ENCODE measurements at places on chromosomes 2 and 18.

DNA sequence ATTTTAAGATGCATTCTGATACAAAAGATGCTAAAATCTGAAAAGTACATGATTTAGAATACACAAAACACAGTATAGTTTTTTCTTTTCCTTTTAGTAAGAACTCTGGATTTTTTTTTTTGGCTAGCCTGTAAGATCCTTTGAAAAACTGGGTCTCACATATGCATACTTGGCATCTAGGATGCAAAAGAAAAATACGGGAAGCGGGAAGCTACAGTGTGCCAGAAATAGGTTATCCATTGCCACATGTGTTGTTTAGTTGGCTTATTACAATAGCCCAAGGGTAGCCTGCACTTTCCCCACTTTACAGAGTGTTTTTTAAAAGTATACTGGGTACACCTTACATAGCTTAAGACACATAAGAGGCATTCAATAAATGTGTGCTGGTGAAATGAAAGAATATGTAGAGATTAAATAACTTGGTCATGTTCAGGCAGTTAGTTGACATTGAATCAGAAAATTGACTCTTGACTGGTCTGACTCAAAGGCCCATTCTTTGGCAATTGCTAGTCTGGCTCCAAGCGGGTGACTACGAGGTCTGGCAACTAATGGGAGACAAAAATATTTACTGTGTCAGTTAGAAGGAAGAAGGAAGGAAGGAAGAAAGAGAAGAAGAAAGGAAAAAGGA, 286.8 kb upstream of the TRIB2 start:
- no peak for DNase-seq

GRCh38 chr2:230814616-230815015, 50.1 kb upstream of the ITM2C start:
- no peak for DNase-seq

GRCh38 chr2:191901031-191901430, 54.1 kb upstream of the CAVIN2 start:
- no peak for DNase-seq

GRCh38 chr2:9260464-9260918, 53.9 kb downstream of the ASAP2 start:
- DNase-seq, result no peak

DNA sequence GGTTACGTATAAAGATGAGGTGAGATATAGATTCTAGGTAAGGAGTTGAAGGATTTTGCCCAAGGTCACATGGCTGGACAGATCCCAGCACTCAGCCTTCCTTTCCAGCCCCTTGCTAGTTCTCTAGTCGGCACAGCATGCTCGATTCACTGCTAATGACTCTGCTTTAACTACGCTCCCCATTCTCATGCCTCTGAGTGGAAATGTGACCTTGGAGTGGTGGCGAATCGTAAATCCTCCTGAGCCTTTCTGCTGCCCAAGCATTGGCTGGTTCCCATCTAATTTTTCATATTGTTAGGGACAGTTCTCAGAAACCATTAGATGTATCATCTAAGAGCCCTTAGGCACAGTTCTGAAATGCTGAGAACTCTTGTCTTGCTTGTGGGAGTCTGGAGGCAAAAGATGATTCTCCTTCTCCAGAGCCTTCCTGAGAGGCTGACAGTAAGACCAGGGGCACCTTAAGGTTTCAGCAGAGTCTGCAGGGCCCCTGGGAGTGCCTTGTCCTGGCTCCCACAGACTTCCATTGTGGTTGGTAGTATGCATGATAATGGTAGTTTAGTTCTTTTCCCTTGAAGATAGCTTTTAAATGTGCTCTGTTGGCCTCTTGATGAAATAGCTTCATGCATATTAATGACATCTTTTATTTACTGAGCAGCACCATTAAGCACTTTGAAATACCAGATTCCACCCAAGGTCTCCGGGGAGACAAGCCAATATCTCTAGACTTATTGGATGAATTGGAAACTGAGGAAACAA, 377.8 kb upstream of the SLC14A2 start:
- DNase-seq, result no peak

DNA sequence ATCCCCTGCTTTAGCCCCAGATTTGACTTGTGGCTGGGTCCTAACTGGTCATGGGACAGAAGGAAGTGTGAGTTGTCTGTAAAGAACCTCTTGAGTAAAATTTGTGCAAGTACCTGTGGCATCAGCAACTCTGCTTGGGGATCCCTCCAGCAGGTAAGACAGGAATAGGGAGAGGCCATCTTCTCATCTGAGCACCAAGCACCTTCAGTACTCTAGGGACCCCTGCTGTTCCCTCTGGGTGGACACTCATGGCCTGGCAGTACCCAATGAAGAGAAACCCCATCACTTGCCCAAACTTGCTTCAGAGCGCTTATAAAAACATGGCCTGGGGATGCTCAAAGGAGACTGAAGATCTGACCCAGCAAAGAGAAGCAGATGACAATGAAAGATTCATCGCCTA, 297.8 kb downstream of the SP3 start:
- no peak for DNase-seq

- DNase-seq, result peak; percentile 40
Observed at GRCh38 chr18:8249811-8250210, 359.4 kb upstream of the RAB12 start.

- DNase-seq, result no peak
Observed at GRCh38 chr2:158815166-158815565, 20.0 kb downstream of the DAPL1 start.

GRCh38 chr2:38215993-38216392, 140.0 kb upstream of the CYP1B1 start:
- DNase-seq, result no peak

DNA sequence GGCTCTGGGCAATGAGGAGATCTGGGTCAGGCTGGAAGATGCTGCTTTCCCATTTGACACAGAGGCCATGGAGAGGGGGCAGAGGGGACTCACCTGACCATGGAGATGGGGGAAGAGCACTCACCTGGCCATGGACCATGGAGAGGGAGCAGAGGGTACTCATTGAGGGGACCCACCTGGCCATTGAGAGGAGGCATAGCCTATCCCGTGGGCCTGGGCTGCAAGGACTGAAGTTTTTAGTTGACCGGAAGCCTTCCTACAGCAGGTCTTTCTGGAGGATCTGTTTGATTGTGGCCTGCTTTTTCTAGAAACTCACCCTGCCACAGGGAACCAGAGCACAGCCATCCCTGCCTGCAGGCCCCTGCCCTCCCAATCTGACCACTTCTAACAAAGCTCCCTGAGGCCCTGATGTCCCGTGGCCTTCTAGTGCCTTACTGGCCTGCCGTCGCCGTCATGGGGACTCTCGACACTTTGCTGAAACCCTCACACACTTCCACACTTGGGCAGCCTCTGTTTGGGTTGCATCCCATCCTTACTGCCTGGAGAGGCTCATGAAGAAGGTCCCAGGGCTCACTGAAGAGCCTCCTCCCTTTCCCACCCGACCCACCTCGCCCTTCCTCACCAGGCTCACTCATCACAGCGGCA, 5.1 kb upstream of the PROM2 start:
- DNase-seq, result no peak

DNA sequence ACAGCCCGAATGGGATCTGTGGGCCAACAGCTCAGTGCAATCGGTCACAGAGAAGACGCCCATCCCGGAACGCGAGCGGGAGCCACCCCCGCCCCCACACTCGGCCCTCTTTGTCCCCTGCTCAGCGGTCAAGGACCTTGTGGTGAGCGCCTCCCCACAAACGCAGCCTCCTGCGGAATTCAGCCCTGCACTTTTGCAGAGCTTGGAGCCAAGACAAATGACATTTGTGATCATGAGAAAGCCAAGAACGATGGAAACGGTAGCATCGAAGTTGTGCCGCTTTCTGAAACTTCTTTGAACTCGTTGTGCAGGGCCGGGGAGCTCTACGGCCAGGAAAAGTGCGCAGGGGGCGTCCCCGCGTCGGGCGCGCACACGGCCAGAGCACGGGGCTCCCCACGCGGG, 6.7 kb upstream of the SALL3 start:
- DNase-seq, result no peak

DNA sequence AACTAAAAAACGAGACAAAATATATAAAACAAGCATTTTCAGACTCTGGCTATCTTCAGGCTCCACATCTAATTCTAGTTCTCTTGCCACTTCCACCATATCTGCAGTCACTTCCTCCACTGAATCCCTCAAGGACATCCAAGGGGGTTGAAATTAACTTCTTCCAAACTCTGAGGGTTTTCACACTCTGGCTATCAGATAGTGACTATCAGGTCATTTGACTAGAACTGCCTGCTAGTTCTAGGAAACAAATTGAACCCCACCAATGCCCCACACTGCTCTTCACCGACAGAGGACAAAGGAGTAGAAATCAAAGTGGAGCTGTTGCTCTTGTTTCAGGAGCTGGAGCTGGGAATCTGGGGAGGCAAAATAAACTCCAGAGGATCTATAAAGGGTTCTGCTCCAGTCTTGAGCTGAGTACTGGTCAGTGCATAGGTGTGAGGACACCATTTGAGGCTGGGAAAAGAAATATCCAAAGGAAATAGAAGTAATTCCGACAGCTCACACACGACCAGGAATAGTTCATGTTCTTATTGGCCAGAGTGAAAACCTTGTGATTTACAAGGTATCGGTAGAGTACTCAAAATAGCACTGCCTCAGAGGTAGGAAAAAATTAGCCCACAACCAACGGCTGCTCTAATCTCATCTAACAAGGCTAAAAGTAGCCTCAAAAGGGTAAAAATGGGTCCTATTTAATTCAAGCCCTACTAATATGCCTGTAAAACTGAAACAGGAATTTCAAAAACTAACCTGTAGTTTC, 71.3 kb downstream of the SMC6 start:
- no peak for DNase-seq

DNA sequence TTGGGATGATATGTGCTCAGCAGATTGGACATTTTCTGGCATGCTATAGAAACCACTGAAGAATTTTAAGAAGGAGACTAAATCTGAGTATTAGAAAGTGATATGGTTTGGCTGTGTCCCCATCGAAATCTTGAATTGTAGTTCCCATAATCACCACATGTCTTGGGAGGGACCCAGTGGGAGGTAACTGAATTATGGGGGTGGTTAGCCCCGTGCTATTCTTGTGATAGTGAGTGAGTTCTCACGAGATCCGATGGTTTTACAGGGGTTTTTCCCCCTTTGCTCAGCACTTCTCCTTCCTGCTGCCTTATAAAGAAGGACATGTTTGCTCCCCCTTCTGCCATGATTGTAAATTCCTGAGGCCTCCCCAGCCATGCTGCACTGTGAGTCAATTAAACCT, 535.9 kb upstream of the VRK2 start:
- no peak for DNase-seq

- no peak for DNase-seq
Observed at GRCh38 chr2:207073412-207073800, 92.3 kb downstream of the KLF7 start.
